Fibroblast of lung (primary cell): ENCODE measurements at places on chromosomes 5 and 9.

GRCh38 chr5:44334622-44335021, 54.6 kb downstream of the FGF10 start:
- no peaks in the 10 kb centered on the region for H3K27me3 ChIP-seq
- DNase-seq: no peak
- H3K27ac ChIP-seq: no peak overlapping the region
- H3K4me1 ChIP-seq: no peaks in the 10 kb centered on the region

DNA sequence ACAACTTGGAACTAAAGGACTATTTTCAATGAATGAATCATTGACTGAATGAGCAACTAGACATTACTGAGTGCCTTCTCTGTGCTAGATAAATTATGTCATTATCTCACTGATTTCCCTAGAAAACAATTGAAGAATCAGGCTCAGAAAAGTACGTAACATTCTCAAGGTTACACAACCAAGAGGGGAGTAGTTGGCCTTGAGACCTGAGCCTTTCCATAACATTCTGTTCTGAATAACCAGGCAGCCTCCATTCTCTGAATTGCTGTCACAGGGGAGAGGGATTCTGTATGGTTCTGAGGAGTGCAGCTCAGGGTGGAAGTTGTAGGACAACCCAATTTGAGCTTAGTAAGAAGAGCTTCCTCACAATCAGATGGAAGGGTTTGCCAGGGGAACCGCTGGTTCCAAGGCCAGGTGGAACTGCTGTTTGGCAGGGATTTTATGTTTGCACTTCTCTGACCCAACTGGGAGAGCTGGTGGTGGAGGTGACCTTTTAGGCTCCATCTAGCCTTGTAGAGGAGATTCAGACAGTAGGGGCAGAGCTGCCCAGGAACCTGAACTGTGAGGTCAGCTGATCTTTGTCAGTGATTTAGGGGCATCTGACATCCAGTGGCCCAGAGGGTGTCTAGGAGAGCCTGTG, 16.3 kb downstream of the POLR1E start:
- no peak overlapping the region for H3K4me3 ChIP-seq
- no peak for DNase-seq
- H3K27ac ChIP-seq: no peak overlapping the region
- peaks cover 17% of the 10 kb centered on the region for H3K36me3 ChIP-seq
- H3K27me3 ChIP-seq: no peaks in the 10 kb centered on the region

DNA sequence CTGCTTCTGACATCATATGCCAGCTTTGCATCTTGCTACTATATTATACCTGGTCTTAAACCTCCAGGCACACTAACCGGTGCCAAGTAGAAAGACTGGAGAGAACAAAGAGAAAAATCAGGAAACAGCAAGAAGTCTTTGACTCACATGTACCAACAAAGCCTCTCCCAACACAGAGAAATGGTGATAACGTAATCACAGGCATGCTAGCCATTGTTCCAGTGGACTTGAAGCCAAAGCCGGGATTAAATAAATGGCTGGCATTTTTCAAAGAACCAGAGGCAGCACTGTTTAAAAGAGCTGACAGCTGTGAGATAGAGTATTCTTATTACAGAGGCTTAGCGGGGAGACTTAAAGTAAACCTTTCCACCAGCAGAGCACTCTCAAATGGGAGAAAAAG, 148.4 kb upstream of the NFIL3 start:
- no peaks in the 10 kb centered on the region for H3K36me3 ChIP-seq
- no peak overlapping the region for H3K27ac ChIP-seq
- DNase-seq: peak; percentile 9
- H3K27me3 ChIP-seq: peaks cover 8% of the 10 kb centered on the region
- H3K4me3 ChIP-seq: no peak overlapping the region

- H3K27ac ChIP-seq: no peak overlapping the region
- no peak for DNase-seq
- no peaks in the 10 kb centered on the region for H3K36me3 ChIP-seq
- H3K4me3 ChIP-seq: no peak overlapping the region
These were observed 497.0 kb upstream of the TUSC1 start for GRCh38 chr9:26175264-26175663.

GRCh38 chr5:52864371-52864770, 76.7 kb downstream of the ITGA1 start:
- H3K27me3 ChIP-seq: no peaks in the 10 kb centered on the region
- no peak overlapping the region for H3K27ac ChIP-seq
- H3K36me3 ChIP-seq: no peaks in the 10 kb centered on the region
- no peak overlapping the region for H3K4me3 ChIP-seq
- peaks cover 2% of the 10 kb centered on the region for H3K4me1 ChIP-seq
